ENCODE measurements at places on chromosomes 16 and 17.

GRCh38 chr16:83967091-83967490, 953 bp upstream of the NECAB2 start:
- DNase-seq, result no peak

DNA sequence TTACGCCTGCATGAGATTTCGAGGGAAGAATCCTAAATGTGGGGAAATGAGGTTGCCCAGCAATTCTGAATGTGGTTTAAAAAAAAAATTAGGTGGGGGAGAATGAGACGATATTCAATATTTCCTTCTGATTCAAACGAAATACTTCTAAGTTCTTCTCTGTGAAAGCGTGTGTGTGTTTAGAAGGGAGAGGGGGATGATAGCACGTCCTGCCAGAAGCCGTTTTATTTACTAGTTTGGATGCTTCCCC, 47.8 kb downstream of the TBC1D16 start:
- DNase-seq, result no peak

GRCh38 chr17:78919861-78920450, 5.2 kb downstream of the TIMP2 start:
- no peak for DNase-seq

GRCh38 chr17:77609553-77610517, 348.7 kb upstream of the TNRC6C start:
- no peak for DNase-seq

DNA sequence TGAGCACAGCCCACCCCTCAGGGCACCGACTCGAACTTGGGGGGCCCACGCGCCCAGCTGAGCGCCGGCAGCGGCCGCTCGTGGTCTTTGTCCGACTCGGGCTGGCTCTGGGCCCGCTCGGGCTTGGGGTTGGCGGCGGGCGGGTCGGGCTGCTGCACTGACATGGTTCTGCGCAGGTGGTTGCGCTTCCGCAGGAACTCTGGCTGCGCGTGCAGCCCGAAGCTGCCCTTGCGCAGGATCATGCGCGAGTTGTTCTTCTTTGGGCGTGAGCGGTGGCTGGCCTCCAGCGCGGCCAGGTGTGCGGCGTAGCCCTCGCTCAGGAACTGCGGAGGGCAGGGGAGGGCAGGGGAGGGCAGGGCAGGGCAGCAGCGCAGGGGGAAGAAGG, 11.1 kb downstream of the PIMREG start:
- no peak for DNase-seq

GRCh38 chr16:57388359-57389086, 16.0 kb upstream of the CCL17 start:
- DNase-seq, result no peak

GRCh38 chr16:74752258-74752657, 22.4 kb downstream of the FA2H start:
- no peak for DNase-seq

- DNase-seq, result no peak
Measured at GRCh38 chr17:81365601-81366585, 29.4 kb upstream of the BAHCC1 start.

DNA sequence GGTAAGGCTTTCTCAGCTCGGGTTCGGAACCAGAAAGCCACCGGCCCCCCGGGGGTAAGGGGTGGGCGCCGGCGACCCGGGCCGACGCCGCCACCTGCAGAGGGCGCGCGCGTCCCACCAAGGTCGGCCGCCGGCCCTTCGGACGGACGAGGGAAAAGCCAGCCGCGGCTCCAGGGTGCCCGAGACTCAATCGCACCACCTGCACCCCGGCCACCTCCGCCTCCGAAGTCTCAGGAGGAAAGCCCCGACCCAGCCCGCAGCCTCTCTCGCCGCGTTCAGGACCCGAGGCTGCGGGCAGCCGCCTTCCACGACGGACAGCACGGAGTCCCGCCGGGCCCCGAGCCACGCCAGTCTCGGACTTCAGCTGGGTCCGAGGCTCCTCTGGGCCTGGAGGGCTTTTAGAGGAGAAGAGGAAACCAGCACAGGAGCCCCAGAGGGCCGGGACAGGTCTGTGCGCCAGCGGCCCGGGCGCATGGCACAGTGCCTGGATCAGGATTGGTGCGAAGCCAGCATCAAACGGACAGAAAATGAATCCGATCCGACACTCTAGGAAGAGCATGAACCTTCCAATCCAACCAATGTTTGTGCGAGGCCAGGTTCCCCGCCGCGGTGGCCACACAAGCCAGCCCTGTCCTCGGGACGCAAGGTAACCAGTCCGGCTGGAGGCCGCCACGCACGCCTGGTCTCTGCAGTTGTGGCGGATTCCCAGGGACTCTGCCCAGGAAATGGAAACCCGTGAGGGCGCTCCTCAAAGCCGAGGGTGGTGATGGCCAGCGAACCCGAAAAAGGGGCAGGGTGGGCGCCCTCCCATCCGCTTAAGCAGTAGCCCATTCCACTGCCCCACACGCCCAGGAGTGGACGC, 6.7 kb downstream of the CBX8 start:
- DNase-seq, result peak; percentile 78

GRCh38 chr17:28446716-28447395, 26.6 kb upstream of the SLC13A2 start:
- no peak for DNase-seq

- no peak for DNase-seq
Measured at GRCh38 chr17:10200016-10200415, 1.6 kb upstream of the GAS7 start.

DNA sequence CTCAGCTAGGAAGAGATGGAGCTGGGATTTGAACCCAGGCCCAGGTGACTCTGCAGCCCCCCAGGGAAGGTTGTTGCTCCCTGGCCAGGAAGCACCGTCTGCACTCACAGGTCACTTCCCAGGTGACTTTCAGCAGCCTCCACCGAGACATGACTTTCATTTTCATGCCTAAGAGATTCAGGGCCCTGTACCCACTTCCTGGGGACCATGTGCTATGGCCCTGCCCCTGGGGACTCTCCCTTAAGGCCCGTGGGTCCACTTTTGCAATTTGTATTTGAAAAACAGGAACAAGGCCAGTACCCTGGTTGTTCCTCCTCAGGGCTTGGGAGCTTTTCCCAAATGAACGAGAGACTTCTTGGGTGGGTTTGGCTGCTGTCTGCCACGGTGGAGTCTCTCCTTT, 191.0 kb downstream of the IRF8 start:
- no peak for DNase-seq
